ENCODE measurements at places on chromosomes 12 and 14.

GRCh38 chr14:35240231-35240630 is 52.0 kb upstream of the PSMA6 start:
- no peak for DNase-seq

DNA sequence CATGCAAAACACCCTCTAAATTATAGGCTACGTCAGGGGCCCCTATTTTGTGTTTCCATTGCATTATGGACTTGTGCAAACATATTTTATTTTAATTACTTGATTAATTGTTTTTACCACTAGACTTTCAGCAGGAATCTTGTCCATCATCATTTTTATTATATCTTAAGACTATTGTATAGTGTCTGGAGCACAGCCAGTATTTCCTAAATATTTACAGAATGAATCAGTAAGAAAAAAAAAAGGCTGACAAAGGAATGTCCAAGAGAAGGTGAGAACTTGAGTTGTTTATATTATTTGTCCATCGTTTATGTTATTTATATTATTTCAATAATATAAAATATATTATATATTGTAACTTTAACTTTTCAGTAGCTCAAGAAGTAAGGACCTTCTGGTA is 664.7 kb downstream of the SLC6A15 start:
- DNase-seq, result no peak

GRCh38 chr12:27762757-27763156 is 17.3 kb upstream of the KLHL42 start:
- no peak for DNase-seq

- peak; percentile 84 for DNase-seq
Measured at GRCh38 chr12:26097046-26097878, 27.6 kb downstream of the BHLHE41 start.

GRCh38 chr12:94618995-94619695 is 31.2 kb downstream of the TMCC3 start:
- DNase-seq, result peak; percentile 85

GRCh38 chr14:36656687-36657398 is 4.8 kb upstream of the PAX9 start:
- no peak for DNase-seq

DNA sequence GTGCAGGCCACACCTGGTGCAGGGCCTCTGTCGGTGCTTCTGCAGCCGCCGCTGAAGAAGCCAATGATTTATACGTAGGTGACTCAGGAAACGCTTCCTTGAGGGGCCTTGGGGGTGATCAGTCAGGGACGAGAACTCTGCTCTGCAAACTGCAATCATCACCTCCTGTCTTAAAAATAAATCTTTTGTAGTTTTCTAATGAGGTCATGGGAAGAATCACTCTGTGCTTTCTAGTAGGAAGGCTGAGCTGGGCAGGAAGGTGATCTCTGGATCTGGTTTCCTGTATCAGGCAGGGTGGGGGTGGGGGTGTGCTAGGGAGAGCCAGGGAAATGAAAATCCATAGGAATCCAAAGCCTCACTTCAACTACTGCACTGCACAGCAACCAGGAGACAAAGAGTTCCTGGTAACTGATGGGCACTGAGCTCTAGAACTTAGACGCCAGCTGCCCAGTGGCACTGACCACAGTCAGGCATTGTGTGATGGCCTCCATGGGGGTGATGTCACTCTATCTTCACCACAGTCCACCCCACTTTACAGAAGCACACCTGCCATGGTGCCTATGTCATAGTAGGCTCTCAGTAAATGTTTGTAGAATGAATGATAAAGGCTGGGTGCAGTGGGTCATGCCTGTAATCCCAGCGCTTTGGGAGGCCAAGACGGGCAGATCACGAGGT is 292.4 kb upstream of the PWP1 start:
- DNase-seq, result no peak

DNA sequence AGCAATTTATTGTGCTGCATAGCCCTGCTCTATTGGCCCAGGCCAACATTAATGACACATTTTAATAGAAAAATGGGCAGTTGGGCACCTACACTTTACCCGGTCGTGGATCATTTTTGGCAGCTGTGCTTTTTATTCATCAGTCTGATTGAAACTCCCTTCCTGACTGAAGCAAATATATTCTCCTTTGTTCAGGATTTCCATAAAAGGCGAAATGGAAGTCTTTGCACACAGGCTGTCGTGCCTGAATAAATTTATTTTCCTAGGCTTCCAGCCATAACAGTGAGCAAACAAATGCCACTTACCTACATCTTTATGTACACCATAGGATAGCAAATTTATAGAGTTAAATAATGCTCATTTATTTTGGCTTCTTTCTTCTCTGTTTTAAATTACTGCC is 480.7 kb upstream of the DCN start:
- no peak for DNase-seq

DNA sequence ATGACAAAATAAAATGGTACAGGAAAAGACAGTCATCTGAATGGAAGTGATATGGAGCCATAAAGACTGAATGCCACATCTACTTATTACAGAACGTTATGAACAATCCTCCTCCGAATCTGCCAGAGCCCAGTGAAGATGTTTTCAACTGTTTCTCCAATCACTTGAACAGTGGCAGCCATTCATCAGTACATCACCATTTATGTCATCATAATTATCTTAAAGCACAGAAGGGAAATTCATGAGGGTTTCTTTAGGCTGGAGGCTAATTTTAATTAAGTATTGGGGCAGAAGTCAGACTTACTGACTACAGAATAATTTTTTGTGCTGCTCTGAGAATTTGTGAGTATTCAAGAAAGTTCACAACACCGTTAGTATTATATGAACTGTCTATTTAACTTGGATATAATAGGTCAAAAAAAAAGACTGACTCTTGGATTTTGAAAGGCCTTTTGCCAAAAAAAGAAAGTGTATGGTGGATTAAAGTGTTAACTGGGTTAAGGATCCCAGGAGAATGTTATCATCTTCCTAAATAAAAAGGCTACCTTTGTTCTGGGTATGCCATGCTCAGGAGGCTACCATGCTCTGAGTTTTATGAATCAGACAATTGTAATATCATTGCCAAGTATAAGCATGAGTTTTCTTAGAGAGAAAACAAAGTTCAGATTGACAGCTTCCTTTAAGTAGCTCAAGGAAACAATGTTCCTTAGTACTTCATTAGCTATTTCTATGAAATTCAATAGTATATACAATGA is 40.1 kb downstream of the PDZRN4 start:
- DNase-seq, result no peak

- DNase-seq, result no peak
Measured at GRCh38 chr12:97259098-97259497, 203.5 kb upstream of the RMST start.

DNA sequence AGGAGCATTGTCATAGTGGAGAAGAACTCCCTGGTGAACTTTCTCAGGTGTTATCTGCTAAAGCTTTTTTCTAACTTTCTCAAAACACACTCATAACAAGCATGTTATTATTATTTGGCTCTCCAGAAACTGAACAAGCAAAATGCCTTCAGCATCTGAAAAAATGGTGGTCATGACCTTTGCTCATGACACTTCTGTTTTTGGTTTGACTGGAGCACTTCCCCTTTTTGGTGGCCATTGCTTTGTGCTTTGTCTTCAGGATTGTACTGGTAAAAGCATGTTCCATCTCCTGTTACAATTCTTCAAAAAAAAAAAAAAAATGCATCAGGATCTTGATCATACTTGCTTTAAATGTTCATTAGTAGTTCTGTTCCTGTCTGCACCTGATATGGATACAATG is 1241.6 kb upstream of the USP15 start:
- no peak for DNase-seq

- no peak for DNase-seq
Measured at GRCh38 chr14:101824339-101824727, 62.8 kb downstream of the PPP2R5C start.

DNA sequence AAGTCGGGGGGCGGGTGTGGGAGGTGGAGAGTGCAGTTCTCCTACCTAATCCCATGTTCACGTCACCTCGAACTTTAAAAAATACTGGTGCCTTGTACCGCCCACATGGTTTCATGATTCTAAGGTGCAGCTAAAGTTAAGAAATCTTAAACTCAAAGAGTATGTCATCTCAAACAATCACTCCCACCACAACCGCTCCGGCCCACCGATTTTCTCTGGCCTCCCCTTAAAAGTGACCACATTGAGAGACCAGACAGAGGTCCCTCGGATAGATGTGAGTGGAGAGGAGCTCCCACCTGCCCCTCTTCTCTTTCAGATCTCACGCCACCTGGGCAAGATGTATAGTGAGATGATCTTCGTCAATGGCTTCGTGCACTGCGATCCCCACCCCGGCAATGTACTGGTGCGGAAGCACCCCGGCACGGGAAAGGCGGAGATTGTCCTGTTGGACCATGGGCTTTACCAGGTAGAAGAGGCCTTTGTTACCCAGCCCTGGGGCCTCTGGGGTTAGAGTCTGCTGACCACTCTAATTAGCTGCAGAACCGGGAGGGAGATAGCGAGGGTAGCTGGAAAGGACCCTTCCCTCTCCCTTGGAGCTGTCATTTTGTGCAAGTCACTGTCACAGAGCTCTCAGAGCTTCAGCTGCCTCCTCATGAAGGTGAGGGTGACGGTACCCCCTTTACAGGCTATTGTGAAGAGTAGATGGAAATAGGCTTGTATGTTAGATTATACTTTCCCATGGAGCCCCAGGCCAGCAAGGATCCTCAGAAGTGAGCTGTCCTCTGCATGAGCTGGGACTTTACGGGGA is 124.4 kb downstream of the ADCK1 start:
- DNase-seq, result no peak

GRCh38 chr12:110039085-110039807 is 9.1 kb downstream of the C12orf76 start:
- peak; percentile 95 for DNase-seq

DNA sequence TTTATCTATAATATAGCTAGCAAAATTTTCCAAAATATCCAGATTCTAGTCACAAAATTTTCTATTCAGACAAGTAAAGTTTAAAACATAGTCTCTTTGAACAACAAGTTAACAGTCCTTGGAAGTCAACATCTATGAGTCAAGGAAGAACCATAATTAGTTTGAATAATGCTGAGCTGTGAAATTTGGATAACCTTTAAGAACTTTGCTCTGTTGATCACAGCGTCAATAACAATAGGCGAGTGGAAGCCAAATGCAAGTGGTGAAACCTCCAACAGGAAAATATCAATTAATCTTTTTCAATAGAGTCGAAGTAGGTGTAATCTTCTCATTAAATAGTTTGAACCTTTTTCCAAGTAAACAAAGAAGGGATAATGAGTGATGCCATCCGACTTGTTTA is 466.6 kb downstream of the FOXG1 start:
- DNase-seq, result no peak

DNA sequence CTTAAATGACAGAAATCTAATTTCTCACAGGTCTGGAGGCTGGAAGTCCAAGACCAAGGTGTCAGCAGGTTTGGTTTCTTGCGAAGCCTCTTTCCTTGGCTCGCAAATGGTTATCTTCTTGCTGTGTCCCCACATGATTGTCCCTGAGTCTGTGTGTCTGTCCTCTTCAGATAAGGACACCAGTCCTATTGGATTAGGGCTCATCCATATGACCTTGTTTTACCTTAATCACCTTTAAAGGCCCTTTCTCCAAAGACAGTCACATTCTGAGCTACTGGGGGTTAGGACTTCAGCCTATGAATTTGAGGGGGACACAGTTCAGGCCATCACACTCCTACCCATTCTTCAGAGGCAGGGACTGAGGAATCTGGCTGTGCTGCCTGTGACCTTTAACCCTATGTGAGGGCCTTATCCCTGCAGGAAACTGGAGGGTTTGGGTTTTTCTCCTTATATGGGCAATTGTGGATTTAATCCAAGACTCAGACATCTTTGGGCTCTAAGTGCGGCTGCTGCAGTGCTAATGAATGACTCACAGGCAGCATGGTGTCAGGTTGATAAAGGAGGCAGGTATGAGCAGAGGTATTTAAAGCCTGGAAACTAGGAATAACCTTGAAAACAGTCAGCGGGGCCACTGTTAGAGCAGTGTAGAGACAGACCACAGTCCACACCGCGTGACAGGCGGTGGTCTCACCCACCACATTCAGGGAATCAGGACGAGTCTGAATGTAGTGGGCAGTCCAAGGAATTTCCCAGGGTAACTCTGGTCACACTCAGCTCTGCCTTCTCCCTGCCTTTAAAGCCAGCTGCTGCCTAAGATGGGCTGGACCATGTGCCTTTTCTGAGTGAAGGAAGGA is 10.2 kb downstream of the TPCN1 start:
- peak; percentile 28 for DNase-seq

DNA sequence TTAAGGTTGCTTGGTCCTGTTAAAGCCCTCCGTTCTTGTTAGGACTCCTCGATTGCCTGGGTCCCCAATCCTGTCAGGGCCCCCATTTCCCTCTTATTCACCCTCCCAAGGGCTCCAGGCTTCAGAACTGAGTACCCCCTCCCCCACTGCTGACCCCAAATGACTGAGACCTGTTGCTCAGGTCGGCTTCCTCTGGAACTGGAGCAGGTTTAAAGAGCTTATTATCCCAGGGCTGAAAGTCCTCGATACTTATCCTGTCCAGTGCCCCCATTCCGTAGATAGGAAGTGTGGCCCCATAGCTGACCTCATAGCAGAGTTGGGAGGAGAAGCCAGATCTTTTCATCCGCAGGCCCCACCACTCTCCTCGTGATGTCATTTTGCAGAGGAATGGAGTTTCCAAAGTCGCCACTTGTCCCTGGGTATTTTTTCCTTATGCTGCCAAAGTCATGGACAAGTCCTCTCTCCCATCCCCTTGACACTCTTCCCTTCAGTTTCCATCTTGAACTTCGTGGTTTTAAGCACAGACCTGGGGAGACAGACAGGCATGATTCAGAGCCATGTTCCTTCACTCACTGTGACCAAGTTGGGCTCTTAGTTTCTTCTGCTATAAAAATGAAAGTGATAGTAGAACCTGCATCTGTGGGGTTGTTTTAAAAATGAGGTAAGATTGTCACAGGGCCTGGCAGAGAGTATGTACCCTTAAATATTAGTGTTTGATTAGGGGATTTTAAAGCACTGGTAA is 1.2 kb downstream of the USP30 start:
- peak; percentile 39 for DNase-seq

DNA sequence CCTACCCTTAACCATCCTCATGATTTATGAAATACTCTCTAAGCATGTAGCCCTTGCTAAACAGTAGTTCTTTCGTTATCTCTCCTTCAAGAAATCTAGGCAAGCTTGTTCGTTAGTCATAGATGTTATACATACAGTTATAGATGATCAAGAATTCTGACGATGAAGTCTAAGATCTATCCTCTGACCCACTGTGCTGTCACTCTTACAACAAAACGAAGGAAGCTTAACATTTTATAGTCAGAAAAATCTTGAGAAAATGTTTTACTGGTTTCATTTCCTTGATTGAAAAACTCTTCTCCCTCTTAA is 68.9 kb downstream of the SPPL3 start:
- DNase-seq, result no peak

DNA sequence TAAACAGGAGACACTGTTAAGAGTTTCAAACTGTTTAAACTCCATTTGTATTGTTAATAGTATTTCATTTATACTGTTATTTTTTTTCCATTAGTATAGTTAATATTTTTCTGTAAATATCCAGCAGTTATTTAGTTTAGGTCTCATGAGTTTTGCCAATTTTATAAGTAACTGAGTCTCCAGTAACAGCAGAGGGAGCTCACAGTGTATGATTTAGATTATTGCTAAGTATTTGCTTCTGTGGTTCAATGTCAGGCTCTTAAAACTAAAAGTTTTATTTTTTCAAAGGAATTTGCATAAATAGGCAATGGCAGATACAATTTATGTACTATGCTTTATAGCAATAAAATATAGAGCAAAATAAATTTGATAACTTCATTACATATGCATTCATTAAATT is 209.7 kb downstream of the ATXN7L3B start:
- DNase-seq, result peak; percentile 60
